Large intestine (tissue), 12 donors: ENCODE measurements at places on chromosomes 5 and 9.
A peak's percentile ranks its signal among the peaks of the same experiment; 100 is the strongest.

DNA sequence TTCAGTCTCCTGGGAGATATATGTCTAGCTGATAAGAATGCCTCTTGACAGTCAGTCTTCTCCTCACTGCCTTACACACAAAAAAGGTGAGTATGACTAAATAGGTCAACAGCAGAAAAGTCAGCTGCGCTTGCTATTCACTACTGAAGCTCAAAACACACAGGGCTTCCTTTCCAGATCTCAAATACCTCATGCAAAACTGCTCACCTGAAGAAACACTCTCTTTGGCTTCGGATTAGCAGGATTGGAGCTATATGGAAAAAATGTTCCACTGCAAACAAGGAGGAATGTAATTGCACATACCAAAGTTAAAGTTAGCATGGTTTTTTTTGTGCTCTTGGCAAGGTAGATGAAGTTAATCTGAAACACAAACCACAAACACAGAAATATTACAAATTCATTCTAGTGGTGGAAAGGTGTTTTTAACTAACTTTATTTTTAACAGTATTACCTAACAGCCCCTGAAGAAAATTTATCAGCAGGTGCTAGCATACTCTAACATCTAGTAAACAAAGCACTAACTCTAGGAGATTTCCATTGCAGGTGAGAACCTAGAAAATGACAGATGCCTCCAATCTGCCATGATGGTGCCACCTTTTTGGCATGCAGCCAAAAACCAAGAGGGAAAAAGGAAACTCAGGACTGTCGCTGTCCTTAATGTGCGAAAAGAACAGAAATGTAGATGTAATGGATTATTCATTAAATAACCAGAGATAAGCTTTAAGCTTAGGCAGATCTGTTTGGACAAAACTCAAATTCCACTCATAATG lies 31.8 kb downstream of the ERMP1 start:
- H3K4me1 ChIP-seq: peaks cover 9% of the 10 kb centered on the region
- no peak overlapping the region for H3K27ac ChIP-seq
- DNase-seq: peak; percentile 26
- no peak overlapping the region for H3K4me3 ChIP-seq
- H3K36me3 ChIP-seq: peaks cover 3% of the 10 kb centered on the region
- no peaks in the 10 kb centered on the region for H3K27me3 ChIP-seq

DNA sequence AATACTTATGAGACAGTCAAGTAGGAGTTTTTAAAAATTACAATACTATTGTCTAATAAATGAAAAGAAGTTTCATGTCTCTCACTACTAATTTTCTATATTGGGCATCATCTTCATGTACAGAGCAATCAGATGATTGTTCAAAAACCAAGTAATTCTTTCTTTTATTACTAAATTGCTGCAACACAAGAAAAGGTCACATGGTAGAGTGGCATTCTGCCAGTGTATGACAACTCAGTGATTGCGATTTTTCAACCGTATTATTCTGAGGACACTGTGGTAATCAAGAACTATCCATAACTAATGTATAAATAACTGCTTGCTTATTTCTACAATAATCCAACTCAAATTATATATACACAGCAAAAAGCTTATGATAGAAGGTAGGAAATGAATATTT lies 96.7 kb upstream of the GRHPR start:
- DNase-seq: peak; percentile 44
- peaks cover 10% of the 10 kb centered on the region for H3K4me1 ChIP-seq
- no peaks in the 10 kb centered on the region for H3K36me3 ChIP-seq
- no peak overlapping the region for H3K4me3 ChIP-seq
- no peaks in the 10 kb centered on the region for H3K27me3 ChIP-seq
- no peak overlapping the region for H3K27ac ChIP-seq

DNA sequence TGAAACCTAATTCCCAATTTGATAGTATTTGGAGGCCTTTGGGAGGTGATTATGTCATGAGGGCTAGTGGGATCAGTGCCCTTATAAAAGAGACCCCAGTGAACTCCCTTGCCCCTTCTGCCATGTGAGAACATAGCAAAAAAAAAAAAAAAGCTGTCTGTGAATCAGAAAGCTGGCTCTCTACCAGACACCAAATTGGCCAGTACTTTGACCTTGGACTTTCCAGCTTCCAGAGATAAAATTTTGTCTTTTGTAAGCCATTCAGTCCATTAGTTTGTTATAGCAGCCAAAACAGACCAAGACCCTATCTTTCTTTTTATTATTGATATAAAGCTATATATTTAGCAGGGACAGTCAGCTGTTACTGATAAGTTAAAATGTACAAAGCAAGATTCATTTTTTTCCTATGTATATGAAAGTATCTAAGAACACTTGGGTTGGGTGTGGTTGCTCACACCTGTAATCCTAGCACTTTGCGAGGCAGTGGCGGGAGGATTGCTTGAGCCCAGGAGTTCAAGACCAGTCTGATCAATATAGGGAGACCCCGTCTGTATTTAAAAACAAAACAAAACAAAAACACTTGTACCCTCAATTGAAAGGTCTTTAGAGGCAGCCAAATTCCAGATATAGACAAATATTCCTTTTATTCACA lies 8.1 kb upstream of the C5orf24 start:
- DNase-seq: peak; percentile 17
- H3K36me3 ChIP-seq: peaks cover 38% of the 10 kb centered on the region
- H3K4me1 ChIP-seq: no peaks in the 10 kb centered on the region
- H3K27ac ChIP-seq: no peak overlapping the region
- no peak overlapping the region for H3K4me3 ChIP-seq
- H3K27me3 ChIP-seq: no peaks in the 10 kb centered on the region

- H3K27me3 ChIP-seq: peaks cover 3% of the 10 kb centered on the region
- no peaks in the 10 kb centered on the region for H3K4me1 ChIP-seq
Observed at GRCh38 chr5:66249920-66250319, 105.8 kb downstream of the SREK1 start.

DNA sequence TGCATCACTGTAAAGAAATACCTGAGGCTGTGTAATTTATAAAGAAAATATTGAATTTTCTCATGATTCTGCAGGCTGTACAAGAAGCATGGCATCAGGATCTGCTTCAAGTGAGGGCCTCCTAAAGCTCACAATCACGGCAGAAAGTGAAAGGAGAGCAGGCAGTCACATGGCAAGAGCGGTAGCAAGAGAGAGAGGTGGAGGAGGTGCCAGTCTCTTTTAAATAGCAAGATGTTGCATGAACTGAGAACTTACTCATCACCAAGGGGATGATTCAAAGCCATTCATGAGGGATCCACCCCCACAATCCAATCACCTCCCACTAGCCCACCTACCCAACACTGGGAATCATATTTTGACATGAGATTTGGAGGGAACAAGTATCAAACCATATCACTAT lies 184.5 kb upstream of the PAPPA start:
- H3K4me3 ChIP-seq: no peak overlapping the region
- no peaks in the 10 kb centered on the region for H3K4me1 ChIP-seq
- no peaks in the 10 kb centered on the region for H3K36me3 ChIP-seq
